ENCODE measurements at places on chromosomes 4 and X.

GRCh38 chr4:2428496-2429213, 9.9 kb downstream of the CFAP99 start:
- no peak for DNase-seq

GRCh38 chr4:68871809-68872642, 56.2 kb downstream of the UGT2B10 start:
- DNase-seq, result no peak

GRCh38 chr4:84952004-84952403, 14.5 kb downstream of the WDFY3 start:
- DNase-seq, result no peak

DNA sequence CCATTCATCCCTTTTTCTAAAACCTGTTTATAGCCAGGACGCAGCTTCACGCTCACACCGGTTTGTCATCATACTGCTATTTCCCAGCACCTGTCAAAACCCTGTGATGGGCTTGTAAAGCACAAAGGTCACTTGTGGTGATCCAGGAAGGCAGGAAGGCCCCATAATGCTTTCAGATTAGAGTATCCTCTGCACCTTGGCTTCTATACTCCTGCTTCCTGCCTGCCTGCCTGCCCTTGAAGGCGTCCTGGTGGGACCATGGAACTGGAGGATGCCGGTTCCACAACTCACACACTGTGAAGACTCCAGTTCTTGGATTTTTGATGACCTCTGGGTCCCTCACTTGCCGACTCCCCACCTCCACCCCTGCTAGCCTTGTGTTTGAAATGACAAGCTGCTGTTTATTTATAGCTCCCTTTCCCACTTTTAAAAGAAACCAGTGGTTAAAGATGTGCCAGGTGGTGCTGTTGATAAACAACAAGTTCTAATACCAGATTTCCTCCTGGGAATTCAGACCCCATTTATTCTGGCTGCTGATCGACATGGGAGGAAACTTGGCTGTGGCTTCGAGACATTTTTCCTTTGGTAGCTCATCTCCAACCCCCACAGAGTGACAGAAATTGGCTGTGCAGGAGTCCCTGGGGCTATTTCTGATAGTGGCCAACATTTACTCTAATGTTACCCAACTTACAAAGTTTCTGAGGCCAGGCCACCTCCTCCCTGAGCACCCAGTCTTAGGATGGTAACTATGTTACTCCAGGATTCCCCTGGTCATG, 211.5 kb downstream of the KDR start:
- no peak for DNase-seq

DNA sequence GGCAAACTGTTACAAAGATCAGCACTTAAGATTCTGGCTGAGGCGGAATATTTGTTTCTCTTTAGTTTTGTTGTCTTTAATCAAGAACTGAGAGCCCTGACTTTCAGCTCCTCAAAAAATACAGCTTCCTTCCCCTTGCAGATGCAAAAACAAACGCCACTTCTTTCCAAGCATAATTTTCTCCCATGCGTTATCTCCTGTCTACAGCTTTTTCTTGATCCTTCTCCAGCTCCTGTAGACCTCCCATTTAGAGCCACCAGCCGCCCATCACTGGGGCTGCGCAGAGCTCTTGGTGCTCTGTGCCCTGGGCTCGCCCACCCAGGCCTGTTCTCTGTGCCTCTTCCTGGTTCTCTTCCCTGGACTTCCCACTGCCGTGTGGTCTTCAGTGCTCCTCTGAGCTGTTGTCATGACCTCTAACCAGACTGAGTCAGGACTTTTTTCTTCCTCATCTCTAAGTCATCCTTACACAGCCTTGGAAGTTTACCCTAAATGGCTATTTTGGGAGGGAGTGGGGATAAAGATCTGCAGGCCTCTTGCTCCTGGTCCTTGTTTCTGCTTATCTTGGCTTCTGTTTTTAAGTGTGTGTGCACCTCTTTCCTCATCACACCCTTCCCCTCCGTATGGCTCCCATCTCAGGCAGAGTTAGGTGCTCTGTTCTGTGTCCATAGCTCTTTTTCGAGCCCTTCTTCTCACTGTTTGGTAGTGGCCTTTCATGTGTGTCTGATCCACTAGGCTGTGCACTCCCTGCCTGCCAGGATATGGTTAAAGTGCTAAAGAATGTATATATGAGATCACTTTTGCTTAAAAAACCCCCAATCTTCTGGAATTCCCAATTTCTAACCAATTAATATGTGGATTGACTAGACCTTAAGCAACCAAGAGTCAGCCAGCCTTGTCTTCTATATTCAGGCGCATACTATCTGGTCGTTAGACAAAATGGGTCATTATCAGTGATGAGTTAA, 122.5 kb downstream of the PTTG2 start:
- DNase-seq, result no peak

GRCh38 chrX:109854096-109854495, 121.0 kb upstream of the ACSL4 start:
- no peak for DNase-seq

DNA sequence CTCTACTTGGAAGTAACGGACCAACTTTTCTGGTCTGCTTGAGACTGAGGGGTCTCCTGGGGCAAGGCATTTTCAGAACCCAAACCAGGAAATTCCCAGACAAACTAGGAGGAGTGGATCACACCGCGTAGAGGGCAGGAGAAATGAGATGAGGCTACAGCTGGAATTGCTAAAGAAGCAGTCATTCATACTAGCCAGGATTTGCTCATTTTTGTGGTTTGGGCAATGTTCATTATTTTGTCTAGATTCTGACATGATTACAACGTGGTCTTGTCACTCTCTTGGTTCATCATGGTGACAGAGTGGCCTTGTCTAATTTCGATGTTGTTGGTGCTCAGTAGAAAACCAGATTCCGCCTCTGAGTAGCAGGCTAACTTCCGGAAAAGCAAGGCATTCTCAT, 63.2 kb downstream of the BANK1 start:
- DNase-seq, result no peak

DNA sequence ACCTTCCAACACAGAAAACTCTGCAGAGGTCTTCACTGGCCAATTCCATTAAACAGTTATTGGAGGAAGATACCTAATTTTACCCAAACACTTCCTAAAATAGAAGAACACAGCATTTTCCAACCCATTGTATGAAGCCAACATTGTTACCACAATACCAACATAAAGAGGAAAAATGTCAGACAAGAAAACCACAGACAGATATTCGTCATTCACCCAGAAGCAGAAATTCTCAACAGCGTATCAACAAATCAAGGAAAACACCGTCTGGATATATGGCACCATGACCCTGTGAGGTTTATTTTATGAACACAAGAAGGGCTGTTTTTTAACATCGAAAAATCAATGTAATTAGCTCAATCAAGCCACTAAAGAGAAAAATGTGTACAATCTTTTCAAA, 255.6 kb downstream of the ASMT start:
- DNase-seq, result no peak

All from dorsolateral prefrontal cortex (tissue), 122 donors.